ENCODE measurements at places on chromosomes 1 and 21.
A peak's percentile ranks its signal among the peaks of the same experiment; 100 is the strongest.

- no peak for DNase-seq
Observed at GRCh38 chr1:81439046-81439823, 361.5 kb upstream of the ADGRL2 start.

DNA sequence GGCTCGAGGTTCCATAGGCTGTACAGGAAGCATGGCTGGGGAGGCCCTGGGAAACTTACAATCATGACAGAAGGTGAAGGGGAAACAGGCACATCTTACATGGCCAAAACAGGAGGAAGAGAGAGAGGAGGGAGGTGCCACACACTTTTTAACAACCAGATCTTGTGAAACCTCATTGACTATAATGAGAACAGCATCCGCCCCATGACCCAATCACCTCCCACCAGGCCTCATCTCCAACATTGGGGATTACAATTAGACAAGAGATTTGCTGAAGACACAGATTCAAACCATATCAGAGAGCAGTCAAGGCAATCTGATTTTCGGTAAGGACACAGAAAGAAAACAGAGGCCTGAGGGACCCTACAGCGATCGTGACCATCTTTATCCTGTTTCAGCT lies 41.7 kb downstream of the TNFRSF9 start:
- DNase-seq = no peak

GRCh38 chr1:38326856-38327255 lies 280.3 kb upstream of the POU3F1 start:
- DNase-seq = no peak

- no peak for DNase-seq
Observed at GRCh38 chr1:77060000-77060399, 159.2 kb downstream of the PIGK start.

- DNase-seq = peak; percentile 26
Observed at GRCh38 chr1:73998348-73998959, 199.5 kb downstream of the LRRIQ3 start.

DNA sequence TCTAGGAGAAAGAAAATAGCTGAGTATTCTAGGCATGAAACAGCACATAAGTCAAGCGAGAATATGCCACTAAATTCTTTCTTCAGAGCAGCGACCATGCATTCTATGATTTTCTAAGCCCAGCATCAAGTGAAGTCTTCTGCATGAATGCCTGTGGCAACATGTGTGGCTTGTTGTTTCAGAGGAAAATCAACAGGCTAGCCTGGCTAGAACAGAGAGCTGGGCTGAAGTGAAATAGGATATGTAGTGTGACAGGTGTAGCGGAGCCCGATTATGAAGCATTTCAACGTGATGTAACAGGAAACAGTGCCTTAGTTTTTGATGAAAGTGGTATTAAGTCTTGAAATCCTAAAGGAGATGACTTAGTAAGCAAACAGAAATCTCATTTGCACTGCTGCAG lies 7.0 kb downstream of the CSDE1 start:
- no peak for DNase-seq

GRCh38 chr1:186772228-186772627 lies 56.5 kb upstream of the PLA2G4A start:
- DNase-seq = no peak

DNA sequence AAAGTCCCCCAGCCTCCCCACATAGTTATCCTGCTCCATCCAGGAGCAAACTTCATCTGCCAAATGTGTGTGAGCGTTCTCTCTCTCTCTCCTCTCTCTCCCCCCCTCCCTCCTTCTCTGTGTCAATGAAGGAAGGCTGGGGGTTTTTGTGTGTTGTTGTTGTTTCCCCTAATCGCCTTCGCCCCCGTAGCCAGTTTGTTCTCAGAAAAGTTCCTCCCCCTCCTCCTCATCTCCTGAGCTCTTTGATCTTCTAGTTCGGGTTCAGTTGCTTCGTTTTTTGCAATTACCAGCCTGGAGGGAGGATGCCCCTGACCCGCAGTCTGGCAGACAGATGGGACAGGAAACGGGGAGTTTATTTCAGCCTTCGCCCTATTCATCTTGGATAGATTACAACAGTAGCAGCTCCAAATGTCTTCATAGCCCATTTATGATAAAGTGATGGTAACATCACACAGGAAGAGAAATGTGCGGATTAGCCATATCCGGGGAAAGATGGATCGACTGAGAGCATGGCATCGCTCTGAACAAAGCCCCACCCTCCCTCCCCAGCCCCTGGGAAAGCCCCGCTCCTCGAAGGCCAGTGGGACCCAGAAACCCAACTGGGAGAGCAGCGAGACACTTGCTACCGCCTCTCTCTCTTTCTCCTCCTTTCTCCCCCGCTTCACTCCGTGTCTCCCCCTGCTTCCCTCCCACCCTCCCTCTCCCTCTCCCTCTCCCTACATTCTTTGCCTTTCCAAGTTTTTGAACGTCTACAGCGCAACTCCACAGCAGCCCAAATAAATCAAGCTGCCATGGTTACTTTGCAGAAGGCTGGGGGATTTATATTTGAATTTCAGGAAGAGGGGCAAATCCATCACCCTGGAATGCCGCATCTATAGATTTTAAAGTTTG lies 139.7 kb upstream of the ARHGEF16 start:
- peak; percentile 38 for DNase-seq

DNA sequence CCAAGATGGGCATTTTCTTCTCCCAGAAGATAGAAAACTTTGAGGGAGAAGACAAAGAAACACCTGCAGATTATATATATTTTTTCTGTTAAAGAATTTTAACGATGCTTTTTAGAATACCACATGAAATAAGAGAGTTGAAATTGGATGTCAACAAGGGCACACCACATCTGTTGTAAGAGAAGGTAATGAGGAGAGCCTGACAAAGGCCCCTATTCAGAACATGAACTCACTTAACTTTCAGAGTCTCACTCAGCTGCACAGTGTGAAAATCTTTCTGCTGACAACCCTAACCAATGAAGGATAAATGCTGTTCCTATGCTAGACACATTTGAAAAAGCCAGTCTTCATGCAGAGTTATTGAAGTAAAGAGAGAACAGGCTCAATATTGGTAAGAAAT lies 7.3 kb downstream of the KRTAP22-2 start:
- no peak for DNase-seq

GRCh38 chr1:41436281-41437010 lies 48.0 kb downstream of the EDN2 start:
- no peak for DNase-seq

GRCh38 chr1:12596007-12596821 lies 21.8 kb downstream of the DHRS3 start:
- DNase-seq = peak; percentile 86

DNA sequence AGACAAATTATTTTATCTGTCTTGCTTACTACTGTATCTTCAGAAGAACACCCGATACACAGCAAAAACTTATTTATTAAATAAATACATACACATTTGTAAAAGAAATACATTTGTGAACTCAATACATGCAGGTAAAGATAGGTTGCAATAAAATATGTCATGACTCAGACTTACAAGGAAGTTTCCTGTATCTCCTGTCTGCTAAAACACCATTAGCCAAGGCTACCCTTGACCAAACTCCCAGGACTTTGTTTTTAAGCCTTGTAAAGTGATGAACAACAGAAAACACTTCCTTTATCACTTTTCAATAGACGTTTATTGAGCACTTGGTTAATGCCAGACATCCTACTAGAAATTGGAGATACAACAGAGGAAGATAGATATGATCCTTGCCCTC lies 56.5 kb upstream of the HSD17B7 start:
- DNase-seq = no peak

DNA sequence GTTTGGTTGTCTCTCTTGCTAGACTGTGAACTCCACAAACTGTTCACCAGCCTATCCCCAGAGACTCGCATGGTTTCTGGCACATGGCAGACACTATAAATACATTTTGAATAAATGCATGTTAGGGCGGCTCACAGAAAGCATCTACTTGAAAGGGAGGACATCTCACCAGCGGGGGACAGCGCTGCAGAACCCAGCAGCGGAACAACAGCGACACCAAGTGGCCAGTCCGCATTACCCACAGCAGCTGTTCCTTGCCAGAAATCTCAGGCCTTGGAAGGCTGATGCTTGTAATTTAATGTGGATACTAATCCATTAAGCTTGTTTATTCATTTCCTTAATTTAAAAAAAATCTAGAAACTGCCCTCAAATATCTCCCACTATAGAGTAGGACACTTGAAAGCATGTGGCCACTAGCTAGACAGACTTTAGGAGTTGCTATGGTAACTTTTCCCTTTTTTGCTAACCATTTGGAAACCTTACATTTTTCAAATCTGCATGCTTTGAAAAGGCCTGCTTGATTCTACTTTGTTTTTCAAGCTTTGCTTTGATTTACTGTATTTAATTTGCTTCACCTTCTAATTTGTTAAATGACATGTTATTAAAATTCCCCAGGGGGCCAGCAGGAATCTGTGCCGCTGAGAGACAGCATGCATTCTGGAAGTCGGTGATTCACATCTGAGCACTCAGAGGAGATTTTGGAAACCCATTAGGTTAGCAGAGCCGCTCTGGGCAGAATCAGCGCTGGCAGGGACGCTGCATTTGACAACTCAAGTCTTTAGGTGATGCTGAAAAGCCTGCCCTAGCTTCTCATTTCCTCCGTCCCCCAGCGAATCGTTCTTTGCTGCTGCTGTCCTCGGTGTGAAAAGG lies 63.5 kb upstream of the SSX2IP start:
- peak; percentile 86 for DNase-seq

DNA sequence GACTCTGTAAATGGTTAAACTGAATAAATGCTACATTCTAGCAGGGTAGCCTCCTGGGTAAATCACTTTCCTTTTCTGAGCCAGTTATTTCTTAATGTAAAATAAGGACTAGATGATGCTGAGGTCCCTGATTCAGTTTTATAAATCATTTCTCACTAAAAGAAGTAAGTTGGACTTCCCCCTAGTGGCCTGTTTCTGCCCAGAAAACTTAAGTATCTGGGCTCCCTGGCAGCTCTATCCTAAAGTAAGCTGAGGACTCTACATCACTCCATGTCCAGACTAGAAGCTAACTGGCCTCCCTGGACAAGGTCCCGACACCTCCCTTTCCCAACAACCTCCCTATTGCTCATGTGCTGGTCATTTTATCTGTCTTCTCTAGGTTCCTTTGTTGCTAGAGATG lies 3.0 kb downstream of the GPN2 start:
- no peak for DNase-seq

GRCh38 chr1:38891753-38892152 lies 10.4 kb upstream of the GJA9 start:
- no peak for DNase-seq
